ENCODE measurements at places on chromosomes 2 and 18. TPM values are rescaled to one million over a fixed set of nuclear protein-coding genes. Genes with fewer than 3 reads are reported as not detected.

The VAMP8 gene
- not detected for total RNA-seq

The MRPS5 gene
- 50.9 TPM for total RNA-seq

The TXNL4A gene
- total RNA-seq, result 59.7 TPM

The BCL2 gene
- total RNA-seq, result not detected

The MATN3 gene
- 3.5 TPM for total RNA-seq

The LOXHD1 gene
- not detected for total RNA-seq

The NPAS2 gene
- 8.1 TPM for total RNA-seq

The FAM110C gene
- not detected for total RNA-seq

The CDKL4 gene
- 0.71 TPM for total RNA-seq

The DOK6 gene
- total RNA-seq, result under 0.01 TPM

The TRAPPC8 gene
- 30.7 TPM for total RNA-seq

The SESTD1 gene
- total RNA-seq, result 6.4 TPM

Data from myometrial cell (primary cell).